ENCODE measurements at places on chromosomes 12 and 14. TPM values are rescaled to one million over a fixed set of nuclear protein-coding genes. Genes with fewer than 3 reads are reported as not detected.
A peak's percentile ranks its signal among the peaks of the same experiment; 100 is the strongest.

DNA sequence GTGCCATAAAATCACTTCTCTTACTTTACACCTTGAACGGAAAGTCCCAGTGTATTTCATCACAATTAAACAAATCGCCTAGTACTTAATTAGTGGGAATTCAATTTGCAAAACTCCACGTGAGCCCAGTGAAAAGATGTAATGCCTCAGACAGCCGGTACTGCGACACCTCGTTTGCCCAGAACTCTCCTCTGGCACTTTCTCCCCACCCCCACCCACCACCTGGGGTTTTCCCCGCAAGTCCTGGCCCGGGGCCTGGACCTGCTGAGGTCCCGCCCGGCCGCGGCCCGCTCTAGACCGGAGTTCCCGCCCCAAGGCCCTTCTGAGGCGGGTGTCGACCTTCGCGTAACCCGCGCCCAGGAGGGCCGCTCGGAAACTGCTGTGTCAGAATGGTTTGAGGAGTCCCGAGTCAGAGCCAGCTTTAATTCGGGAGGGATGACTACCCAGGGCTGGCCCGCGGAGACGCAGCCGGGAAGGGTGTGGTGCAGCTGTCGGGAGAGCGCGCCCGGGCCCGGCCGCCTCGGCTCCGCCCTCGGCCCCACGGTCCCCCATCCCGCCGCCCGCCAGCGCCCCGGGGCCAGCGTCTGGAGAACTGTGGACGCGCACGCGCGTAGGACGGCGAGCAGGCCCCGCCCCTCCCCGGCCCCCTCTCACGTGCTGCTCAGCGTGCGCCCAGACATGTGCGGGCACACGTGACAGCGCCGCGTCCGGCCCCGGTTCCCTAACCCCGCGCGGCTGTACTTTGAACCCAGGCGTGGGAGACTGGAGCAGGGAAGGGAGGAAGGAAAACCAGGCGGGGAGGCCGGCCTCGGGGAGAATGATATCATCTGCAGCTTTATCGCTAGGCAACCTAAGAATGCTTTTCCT lies 10.8 kb downstream of the BHLHE41 start:
- peak; percentile 88 for ATAC-seq

- no peak for ATAC-seq
These were observed 773.7 kb downstream of the BCL11B start for GRCh38 chr14:98498019-98498885.

DNA sequence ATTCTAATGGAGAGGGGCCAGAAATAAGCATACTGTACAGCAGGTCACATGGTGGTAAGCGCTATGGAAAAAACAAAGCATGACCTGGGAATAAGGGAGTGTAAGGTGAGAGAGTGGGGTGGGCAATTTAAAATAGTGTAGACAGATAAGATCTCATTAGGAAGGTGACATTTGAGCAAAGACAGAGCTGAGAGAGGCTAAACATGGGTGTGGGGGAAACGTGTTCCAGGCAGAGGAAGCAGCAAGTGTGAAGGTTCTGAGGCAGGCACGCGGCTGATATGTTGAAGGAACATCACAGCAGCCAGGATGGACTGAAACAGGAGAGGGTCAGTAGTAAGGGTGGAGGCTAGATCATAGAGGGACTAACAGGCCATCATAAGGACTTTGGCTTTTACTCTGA lies 126.8 kb downstream of the SAMD4A start:
- ATAC-seq: no peak

DNA sequence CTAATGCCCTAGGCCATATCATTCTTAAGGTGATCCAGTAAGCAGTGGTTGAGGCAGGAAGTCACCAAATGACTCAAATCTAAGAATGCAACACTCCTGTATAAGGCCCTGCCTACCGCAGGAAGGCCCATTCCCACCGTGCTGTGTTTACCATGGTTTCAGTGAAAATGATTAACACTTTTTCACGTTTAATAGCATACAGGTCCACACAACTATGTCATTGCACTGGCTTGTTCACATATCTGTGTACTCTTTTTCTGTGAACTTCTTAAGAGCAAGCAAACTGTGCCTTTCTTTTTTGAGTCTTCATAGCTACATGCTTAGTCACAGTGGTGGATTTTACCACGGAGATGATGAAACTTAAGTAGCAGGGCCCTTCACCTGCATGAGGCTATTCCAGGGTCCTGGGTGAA lies 214.9 kb downstream of the CNTN1 start:
- ATAC-seq: peak; percentile 79

HIF1A gene
- 123 TPM for total RNA-seq

Measured in activated T-helper 17 cell treated with anti-CD3 and anti-CD28 coated beads, Interleukin-2, amount 50 U/mL, for 72 hours (primary cell).